CD4-positive, alpha-beta T cell treated with Interleukin-12 subunit alpha and Interleukin-12 subunit beta, for 1 hour (primary cell): ENCODE measurements at places on chromosomes 1 and 21.

GRCh38 chr1:217425422-217425821 is 205.5 kb downstream of the GPATCH2 start:
- DNase-seq = no peak

GRCh38 chr21:25515484-25516405 is 91.5 kb downstream of the MRPL39 start:
- no peak for DNase-seq

DNA sequence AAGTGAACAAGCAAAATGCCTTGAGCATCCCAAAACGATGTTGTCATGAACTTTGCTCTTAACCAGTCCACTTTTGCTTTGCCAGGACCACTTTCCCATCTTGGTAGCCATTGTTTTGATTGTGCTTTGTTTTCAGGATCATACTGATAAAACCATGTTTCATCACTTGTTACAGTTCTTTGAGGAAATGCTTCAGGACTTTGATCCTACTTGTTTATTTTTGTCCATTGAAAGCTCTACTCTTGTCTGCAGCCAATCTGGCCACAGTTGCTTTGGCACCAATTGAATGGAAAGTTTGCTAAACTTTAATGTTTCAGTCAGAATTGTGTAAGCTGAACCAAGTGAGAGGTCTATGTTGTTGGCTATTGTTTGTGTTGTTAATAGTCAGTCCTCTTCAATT is 12.8 kb downstream of the PLPPR4 start:
- DNase-seq = no peak

GRCh38 chr21:35649186-35649585 is 411.1 kb downstream of the SETD4 start:
- no peak for DNase-seq

DNA sequence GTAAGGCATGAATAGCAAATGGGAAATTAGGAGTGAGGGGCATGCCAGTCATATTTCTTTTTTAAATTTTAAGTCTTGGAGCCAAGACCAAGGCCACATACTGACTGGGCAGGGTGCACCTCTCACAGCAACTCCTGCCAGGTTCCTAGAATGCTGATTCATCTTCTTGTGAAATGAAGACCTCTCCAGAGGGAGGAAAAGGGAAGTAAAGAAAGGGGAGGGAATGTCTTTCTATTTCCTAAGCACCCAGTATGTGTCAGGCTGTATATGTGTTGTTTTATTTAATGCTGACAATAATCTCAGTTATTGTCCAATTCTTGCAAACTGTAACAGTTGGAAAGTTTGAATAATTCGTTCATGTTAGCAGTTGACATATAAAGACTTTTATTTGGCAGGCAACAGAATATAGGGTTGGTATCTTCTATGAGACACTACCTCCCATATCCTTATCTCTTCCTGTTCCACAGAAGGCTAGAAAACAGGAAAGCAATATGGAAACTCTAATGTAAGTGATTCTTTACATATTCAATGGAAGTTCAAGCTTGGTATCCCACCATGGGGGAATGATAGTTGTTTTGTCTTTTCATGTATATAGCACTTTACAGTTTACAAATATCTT is 259.1 kb upstream of the USP24 start:
- DNase-seq = no peak

DNA sequence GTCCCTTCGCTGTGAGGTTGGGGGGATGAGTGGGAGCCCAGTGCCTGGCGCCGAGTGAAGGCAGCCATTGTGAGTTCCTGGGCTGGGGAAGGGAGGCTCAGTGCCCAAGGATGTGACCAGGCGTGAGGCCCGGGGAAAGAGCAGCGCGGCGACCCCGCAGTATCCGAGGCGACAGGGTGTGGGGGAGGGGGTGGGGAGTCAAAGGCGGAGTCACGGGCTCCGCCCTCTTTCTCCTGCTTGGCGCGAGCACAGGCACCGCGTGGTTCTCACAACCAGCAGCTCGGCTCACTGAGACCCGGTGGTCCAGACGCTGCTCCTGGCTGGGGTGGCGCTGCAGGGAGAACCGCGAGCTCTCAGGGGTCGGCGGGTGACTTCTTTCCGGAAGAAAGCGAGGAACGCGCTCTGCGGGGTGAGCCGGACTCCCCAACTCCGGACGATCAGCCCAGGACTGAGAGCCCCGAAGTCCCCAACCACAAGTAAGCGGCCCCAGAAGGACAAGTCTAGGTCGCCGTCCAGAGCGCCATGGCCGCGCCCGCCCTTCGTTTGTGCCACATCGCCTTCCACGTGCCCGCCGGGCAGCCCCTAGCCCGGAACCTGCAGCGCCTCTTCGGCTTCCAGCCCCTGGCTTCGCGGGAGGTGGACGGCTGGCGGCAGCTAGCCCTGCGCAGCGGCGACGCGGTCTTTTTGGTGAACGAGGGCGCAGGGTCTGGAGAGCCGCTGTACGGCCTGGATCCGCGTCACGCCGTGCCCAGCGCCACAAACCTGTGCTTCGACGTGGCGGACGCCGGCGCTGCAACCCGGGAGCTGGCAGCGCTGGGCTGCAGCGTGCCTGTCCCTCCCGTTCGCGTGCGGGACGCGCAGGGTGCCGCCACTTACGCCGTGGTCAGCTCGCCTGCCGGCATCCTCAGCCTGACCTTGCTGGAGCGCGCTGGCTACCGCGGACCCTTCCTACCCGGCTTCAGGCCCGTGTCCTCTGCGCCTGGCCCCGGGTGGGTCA is at the start of gene HPDL:
Gene HPDL (plus strand): TSS at position 269 of the 997 bp plus-strand sequence. CDS start 254 bp downstream, at position 523.
- peak; percentile 61 for DNase-seq

GRCh38 chr1:65388908-65389695 is 31.4 kb upstream of the LEPR start:
- DNase-seq = no peak

GRCh38 chr1:51559064-51559500 is 40.0 kb upstream of the EPS15 start:
- no peak for DNase-seq

DNA sequence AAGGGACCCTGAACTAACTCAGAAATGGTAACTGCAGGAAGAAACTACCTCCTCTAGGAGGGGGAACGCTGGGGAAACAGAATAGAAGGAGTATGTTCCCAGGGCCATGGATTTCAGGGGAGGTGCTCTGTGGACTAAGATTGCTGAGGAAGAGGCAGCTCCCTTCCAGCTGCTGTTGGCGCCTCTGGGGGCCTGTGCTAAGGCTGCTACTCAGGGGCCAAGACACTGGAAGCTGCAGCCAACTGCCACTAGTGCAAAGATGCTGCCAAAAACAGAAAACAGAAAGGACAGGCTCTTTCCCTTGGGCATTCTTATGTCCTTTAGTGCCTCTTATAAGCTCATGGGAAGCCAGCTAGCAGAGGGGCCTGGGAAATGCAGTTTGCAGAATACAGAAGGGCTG is 58.0 kb upstream of the SGIP1 start:
- no peak for DNase-seq

DNA sequence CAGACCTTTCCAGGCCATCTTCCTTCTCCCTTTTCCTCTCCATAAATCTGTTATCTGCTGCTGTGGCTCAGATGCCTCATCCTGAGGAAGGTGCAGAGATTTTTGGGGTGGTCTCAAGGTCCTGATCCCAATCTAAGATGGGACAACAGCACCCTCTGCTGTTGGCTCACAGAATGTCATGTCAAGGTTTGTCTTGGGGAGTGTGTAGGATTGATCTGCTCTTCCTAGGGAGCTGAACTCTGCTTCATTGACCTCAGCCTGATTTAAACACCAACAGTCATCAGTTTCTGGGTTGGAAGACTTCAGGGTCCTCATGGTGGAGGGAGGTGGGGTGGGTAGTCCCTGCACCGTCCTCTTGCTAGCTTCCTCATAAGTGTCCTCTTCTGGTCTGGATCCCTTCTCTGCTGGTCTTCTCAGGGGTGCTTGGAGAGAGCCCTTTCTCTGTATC is 62.8 kb upstream of the LAX1 start:
- DNase-seq = peak; percentile 70

DNA sequence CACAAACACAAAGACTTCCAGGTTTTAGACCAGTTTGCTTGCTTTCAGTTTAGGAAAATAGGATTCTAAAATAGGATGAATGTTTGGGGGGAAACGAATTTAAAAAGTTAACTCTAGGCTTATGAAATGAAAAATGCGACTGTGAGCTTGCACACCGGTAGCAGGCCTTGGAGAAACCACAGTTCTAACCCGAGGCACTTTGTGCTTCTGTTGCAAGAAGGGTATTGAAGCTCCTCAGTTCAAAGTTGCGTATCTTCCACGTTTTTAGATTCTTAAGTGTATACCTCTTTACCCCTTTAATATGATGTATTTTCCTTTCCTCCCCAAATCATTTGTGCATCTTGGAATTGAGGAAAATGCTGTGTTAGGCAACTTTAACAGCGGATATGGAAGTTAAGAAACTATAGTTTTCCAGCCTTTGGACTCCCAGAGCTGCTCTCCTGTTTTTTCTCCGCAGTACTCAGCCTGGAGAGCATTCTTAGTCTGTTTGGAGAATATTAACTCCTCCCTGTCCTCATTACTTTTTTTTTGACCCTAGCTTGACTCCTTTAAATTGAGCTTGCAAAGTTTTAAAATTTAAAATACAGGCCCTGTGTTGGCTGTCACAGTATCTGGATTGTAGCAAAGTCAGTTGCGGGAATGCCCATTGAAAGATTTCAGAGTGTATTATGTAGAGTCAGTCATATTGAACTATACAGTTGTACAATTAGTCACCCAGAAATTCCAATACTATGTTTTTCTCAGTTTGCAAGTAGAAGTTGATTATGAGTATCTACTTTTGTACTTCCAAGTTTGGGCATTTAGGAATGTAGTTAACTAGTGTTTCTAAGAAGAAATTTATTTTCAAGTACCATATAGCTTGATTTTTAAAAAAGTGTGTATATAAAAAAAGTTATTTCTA is 2.6 kb downstream of the MRPS6 start:
- DNase-seq = no peak

DNA sequence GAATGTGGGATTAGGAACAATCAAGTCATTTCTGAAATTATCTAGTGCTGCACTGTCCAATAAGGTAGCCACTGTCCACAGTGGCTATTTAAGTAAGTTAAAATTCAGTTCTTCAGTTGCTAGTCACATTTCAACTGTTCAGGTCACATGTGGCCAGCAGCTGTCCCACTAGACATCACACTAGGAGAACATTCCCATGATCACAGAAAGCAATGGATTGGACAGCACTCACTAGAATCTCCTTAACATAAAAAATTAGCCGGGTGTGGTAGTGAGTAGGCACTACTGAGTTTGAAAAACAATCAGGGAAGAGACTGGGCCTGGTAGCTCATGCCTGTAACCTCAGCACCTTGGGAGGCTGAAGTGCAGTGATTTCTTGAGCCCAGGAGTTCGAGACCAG is 33.6 kb downstream of the NUP133 start:
- no peak for DNase-seq

DNA sequence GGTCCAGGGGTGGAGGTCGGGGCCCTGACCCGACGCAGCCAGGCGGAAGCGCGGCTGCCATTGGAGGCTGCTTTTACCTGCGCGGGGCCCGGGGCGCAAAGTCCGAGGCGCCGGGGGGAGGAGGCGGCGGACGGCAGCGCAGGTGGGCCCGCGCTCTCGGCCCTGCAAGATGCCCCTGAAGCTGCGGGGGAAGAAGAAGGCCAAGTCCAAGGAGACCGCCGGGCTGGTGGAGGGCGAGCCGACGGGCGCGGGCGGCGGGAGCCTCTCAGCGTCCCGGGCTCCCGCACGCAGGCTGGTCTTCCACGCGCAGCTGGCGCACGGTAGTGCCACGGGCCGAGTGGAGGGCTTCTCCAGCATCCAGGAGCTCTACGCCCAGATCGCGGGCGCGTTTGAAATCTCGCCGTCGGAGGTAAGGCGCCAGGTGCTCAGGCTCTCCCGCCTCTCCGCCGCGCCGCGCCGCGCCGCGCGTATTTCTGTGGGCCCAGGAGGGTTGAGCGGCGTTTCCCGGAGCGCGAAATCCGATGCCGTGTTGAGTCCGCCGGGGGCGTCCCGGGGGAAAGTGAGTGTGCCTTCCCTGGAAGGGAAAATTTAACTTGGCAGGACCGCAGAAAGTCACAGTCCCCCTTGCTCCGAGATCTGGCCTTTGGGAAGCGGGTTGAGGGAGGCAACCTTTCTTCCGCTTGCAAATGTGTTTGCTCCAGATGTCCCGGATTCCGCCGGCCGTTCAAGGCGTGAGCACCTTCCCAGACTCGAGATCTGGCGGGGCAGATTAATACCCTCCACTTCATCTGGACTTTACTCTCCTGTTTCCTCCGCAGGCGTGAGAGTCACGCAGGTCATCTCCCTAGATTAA is at the start of gene GIPC2:
Gene GIPC2 (plus strand): TSS at position 41 of the 853 bp plus-strand sequence. CDS start 129 bp downstream, at position 170.
- DNase-seq = peak; percentile 6

GRCh38 chr21:28308516-28308915 is 684.2 kb downstream of the LTN1 start:
- DNase-seq = no peak

DNA sequence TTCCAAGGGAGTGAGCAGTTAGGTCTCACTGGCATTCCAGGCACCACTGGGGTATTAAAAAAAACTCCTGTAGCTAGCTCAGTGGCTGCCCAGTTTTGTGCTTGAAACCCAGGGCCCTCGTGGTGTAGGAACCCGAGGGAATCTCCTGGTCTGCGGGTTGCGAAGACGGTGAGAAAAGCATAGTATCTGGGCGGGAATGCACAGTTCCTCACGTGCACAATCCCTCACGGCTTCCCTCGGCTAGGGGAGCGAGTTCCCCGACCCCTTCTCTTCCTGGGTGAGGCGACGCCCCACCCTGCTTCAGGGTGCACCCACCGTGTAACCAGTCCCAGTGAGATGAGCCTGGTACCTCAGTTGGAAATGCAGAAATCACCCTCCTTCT is 50.5 kb upstream of the PGBD5 start:
- no peak for DNase-seq

- no peak for DNase-seq
Measured at GRCh38 chr21:23955135-23955843, 1652.0 kb downstream of the MRPL39 start.

DNA sequence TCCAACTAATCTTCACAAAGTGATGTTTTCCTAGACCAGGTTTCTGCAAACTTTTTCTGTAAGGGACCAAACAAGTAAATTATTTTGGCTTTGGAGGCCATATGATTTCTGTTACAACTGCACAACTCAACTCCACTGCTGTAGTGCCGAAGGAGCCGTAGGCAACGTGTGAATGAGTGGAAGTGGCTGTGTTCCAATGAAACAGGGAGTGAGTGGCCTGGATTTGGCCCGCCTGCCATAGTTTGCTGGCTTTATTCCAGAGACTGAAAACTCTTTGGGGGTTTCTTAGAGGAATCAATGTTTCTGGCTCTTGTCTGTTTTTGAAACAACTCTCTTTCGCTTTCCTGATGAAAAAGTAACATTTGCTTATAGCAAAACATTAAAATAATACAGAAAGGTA is 12.6 kb upstream of the ACTL8 start:
- DNase-seq = no peak

GRCh38 chr1:230074270-230074669 is 7.2 kb downstream of the GALNT2 start:
- no peak for DNase-seq

GRCh38 chr1:183432548-183432875 is 14.3 kb upstream of the NMNAT2 start:
- no peak for DNase-seq

DNA sequence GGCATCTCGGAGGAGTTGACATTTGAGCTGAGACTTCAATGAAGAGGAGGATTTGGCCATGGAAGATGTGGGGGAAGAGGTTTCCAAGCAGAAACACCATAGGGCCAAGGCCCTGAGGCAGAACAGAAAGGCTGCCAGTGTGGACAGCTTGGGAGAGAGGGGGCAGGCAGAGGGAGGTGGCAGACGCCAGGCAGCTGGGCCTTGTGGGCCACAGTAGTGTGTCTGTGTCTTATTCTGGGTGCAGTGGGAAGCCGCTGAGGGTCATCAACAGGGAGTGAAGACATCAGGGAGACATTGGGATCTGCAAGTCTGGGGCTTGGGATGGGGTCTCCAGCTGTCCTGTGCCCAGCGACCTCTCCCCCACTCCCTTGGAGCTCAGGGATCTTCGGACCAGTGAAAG is 96.8 kb downstream of the LACTBL1 start:
- DNase-seq = no peak
